ENCODE measurements at places on chromosomes 12 and 14. TPM values are rescaled to one million over a fixed set of nuclear protein-coding genes. Genes with fewer than 3 reads are reported as not detected.

SLC41A2 gene
- total RNA-seq, result 16.6 TPM

TNFAIP2 gene
- 30.5 TPM for total RNA-seq

AQP5 gene
- total RNA-seq, result not detected

ERBB3 gene
- not detected for total RNA-seq

PTHLH gene
- not detected for total RNA-seq

WBP11 gene
- 23.3 TPM for total RNA-seq
